ENCODE measurements at places on chromosomes 3 and 15.

- no peak for DNase-seq
Measured at GRCh38 chr3:38586546-38587520, 62.7 kb downstream of the SCN5A start.

DNA sequence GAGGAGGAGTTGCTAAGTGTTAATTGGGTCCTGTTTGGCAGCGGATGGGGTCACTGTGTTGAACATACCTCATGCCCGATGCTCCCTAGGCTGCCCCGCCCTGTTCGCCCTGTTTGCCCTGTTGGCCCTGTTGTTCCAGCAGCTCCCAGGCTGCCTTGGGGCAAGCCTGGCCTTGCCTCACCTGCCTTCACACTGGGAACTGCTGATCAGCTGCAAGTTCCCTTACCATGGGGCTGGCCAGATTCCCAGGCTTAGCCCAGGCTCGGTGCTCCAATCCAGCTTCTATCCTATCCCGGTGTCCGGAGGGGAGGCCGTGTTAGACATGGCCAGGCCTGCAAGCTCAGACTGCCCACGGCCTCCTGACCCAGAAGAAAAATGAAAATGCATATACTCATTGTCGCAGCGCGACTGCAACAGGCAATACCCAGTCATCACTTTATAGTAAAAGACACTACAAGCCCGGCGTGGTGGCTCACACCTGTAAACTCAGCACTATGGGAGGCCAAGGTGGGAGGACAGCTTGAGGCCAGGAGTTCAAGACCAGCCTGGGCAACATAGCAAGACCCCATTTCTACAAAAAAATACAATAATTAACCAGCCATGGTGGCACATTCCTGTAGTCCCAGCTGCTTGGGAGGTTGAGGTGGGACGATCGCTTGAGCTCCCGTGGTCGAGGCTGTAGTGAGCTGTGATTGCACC, 42.9 kb upstream of the ZNF710 start:
- DNase-seq: peak; percentile 44

DNA sequence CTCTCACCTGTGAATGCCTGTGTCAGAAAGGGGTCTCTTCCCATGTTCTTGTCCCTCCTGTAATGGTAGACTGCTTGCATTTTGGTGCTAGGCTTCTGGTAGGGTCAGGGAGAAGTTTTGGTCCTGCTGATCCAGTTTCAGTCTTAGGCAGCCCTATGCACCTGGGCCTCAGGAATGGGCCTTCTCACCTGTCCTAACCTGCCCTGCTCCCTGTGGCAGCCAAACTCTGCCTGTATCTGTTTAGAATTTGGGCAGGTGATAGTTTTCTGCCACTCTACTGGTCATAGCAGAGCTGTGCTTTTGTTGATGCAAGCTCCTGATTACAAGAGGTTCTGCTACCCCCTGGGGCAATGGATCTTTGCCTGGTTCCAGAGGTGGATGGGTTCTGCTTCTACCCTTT, 118.7 kb downstream of the PLCL2 start:
- no peak for DNase-seq

- no peak for DNase-seq
Measured at GRCh38 chr3:46406443-46406787, 451 bp downstream of the CCR5AS start.

- DNase-seq: no peak
Measured at GRCh38 chr3:149081772-149082171, 4.6 kb downstream of the HLTF start.

DNA sequence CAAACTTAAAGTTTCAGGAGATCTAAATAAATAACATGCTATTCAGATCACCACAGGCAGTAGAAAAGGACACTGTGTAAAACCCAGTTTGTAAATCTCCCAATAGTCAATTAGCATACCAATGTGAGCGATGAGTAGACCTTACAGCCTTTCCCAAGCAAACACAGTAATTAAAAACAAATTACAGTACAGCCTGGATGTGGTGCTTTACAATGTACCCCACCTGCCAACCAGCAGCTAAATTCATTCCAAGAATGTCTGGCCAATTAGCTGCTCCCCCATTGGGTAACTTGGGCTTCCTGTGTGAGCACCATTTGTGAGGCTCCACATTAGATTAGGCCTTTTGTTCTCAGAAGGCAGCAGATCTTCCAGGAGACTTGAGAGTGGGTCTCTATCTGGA, 635.0 kb downstream of the TBL1XR1 start:
- DNase-seq: no peak

GRCh38 chr15:100227781-100228180, 114.0 kb downstream of the ADAMTS17 start:
- no peak for DNase-seq

- no peak for DNase-seq
Measured at GRCh38 chr15:92586383-92586942, 69.1 kb downstream of the FAM174B start.

- DNase-seq: no peak
Measured at GRCh38 chr3:127439621-127440020, 150.9 kb downstream of the TPRA1 start.

- no peak for DNase-seq
Measured at GRCh38 chr15:64923546-64923945, 11.8 kb downstream of the ANKDD1A start.

DNA sequence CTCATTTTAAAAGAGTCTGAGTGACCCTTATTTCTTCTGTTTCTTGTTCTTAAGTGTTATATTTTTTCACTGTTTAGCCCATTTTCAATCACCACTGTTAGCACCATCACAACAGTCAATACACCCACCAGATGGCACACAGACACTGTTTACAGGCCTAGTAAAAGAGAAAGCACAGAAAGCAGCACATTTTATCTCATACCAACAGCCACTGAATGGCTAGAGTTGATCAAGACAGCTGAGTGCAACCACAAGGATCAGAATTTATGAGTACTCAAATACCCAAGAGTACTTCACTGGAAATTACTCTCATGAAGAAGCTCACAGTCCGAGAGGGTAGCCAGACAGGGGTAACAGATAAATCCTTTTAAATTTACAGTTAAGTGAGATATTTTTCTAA, 127.0 kb downstream of the TFDP2 start:
- no peak for DNase-seq

DNA sequence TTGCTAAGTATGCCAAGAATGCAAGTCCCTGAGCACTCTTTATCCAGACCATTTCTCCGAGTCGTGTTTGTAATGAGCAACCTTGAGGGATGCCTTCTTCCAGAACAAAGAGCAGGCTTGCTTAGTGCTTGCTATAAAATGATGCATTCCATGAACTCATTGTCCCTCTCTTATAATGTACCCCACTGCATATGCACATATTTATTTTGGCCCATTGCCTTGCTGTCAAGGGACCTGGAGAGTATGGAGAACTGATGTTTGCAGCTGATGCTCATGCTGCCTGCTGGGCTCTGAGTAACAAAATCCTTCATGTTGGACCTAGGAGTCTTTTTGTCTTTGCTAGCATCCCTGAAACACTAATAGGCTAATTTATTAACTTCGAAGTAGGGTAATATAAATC, 97.8 kb upstream of the AADACL2 start:
- no peak for DNase-seq

DNA sequence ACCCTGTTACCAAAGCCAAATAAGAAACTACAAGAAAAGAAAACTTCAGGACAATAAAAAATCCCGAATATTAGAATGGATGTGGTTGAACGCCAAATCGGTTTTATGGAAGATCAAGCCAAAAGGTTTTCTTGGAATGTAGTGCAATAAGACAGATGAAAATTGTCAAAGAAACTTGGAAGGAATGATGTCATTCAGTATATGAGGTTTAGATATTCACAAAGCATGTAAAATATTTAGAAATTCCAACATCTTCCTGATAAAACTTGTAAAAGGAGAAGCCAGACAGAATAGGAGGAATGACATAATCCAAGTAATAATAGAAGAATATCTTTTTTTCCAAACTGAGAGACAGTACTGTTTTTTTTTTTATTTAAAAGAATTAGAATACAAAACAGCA, 130.3 kb upstream of the ZPLD1 start:
- DNase-seq: no peak

GRCh38 chr3:36455406-36455805, 75.1 kb downstream of the STAC start:
- no peak for DNase-seq

- no peak for DNase-seq
Measured at GRCh38 chr3:71360180-71360579, 223.3 kb downstream of the FOXP1 start.

- no peak for DNase-seq
Measured at GRCh38 chr3:127484601-127485388, 105.7 kb downstream of the TPRA1 start.

DNA sequence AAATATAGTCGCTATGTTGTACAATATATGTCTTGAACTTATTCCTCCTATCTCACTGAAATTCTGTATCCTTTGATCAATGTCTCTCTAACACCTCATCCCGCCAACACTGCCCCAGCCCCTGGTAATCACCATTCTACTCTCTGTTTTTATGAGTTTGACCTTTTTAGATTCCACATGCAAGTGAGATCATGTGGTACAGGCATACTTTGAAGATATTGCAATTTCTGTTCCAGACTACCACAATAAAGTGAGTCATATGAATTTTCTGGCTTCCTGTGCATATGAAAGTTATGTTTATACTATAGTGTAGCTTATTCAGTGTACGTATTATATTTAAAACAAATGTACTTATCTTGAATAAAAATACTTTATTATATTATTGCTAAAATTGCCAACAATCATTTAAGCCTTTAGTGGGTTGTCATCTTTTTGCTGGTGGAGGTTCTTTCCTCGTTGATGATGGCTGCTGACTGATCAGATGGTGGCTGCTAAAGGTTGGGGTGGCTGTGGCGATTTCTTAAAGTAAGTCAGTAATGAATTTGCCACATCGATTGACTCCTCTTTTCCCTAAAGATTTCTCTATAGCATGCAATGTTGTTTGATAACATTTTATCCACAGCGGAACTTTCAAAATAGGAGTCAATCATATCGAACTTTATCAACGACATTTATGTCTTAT, 257.2 kb downstream of the NFKBIZ start:
- no peak for DNase-seq

DNA sequence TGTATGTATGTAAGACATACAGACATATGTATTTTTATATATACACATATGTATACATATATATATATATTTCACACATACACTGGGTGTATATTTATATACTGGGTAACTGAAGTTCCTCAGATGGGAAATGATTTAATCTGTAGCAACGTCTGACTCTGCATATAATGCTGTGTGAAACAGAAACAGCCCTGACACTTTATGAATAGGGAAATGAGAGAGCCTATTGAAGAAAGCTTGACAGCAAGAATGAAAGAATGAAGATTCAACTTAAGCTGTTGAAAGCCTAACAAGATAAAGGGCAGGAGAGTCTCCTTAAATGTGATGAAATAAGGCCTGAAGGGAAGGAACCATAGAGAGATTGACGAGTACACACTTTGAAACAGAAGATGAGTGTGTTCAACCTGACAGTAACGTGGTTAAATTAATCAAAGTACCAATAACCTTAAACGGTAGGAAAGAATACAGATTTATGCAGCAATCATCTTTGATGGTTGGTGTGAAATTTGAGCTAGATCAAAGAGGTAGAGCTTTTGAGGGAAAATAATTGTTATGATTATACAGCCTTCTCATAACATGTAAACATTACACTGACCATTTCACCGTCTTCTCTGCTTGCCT, 169.9 kb downstream of the MECOM start:
- no peak for DNase-seq

- DNase-seq: no peak
Measured at GRCh38 chr15:67785431-67785830, 39.9 kb upstream of the SKOR1 start.

- DNase-seq: no peak
Measured at GRCh38 chr3:159734681-159735080, 254.0 kb upstream of the IL12A start.

DNA sequence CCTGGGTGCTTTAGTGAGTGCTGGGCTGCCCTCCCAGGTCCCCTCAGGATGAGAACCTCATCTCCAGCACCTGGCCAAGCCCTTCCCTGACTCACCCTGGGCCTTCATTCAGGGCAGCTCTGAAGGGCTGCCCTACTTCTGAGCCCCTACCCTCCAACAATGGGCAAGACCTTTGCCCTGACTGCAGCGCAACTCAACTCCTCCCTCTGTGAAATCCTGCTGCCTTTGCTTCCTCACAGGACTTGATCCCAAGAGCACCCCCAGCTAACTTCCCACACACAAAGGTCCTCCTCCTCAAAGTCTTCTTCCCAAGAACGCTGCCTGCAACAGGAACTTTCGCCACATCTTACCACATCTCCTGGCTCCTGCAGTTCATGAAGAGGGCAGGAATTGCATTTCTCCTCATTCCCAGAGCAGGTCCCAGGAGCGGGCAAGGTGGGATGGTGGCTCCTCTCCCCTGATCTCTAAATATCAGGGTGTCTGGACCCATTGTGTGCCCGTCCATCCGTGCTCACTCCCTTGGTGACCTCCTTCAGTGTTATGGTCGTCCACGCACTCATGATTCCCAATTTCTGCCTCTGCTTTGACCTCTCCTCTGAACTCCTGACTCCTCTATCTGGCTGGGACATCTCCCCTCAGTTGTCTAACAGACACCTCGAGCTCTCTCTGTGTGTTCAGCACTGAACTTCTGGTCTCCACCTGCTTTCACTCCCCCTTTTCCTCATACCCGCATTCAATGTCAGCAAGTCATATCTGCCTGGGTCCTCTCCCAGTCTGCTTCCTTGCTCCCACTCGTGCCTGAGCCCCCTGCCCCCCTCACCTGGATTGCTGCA, 4.5 kb upstream of the SSUH2 start:
- no peak for DNase-seq

DNA sequence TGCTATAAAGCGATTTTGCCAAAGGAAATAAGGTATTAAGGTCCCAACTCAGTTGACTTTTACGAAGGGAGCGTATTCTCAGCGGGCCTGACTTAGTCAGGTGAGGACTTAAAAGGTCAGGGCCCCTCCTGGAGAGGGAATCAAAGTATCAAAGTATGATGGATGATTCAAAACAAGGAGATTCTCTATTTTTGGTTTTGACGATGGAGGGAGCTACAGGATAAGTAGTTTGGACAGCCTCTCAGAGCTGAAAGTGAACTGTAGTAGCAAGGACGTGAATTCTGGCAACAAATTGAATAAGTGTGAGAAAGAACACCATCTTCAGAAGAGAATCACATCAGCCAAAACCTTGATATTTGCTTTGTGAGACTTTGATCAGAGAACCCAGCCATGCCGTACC, 1186.5 kb downstream of the SI start:
- no peak for DNase-seq

GRCh38 chr3:101548527-101549105, 13.1 kb upstream of the TRMT10C start:
- no peak for DNase-seq

DNA sequence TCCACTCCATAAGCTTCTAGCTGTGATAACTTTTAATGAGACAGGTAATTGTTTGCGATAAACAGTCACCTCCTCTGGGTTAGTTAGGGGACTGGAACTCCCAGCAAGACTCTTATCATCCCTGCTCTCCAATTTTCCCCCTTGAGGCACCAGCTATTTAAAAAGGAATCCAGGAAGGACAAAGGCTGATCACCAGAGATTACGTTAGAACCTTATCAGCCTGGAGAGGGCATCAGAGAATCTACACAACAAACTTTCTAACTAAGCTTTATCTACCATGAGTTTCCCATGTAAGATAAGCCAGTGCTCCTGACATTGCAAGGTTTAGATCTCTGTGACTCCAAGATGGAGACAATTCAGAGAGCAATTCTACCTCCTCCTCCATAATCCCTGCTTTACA, 31.3 kb downstream of the GPR176 start:
- DNase-seq: no peak

- no peak for DNase-seq
Measured at GRCh38 chr3:71651625-71652024, 68.1 kb upstream of the FOXP1 start.

GRCh38 chr3:114760679-114761078, 386.4 kb downstream of the ZBTB20 start:
- DNase-seq: no peak

- no peak for DNase-seq
Measured at GRCh38 chr3:170603770-170604510, 18.1 kb upstream of the SLC7A14 start.

All from NCI-H526 treated with DMSO at 0.1 percent for 48 hours (cell line).